ENCODE measurements at places on chromosomes 4 and X. TPM values are rescaled to one million over a fixed set of nuclear protein-coding genes. Genes with fewer than 3 reads are reported as not detected.
A peak's percentile ranks its signal among the peaks of the same experiment; 100 is the strongest.

TLR8 gene
- 3.2 TPM for total RNA-seq

CSTF2 gene
- 11.8 TPM for total RNA-seq

DNA sequence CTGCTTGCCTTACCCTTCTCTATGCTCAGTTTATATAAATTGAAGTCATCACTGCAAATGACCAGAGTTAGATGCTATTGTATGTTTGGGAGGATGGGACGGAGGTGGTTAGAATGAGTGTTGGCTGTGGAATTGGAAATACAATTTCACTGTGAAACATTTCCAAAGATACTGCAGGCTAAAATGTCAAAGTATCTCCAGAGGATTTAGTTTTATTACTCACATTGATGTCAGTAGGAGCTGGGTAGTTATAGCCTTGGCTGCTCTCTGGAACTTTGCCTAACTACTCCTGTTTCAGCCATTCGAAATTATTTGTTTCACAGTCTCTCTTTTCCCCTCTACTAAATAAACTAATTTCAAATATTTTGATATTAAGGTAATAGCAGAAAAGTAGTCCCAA is 92.6 kb upstream of the PPP3CA start:
- no peaks in the 10 kb centered on the region for H3K4me1 ChIP-seq
- no peak for DNase-seq
- no peak overlapping the region for H3K27ac ChIP-seq
- H3K36me3 ChIP-seq: no peaks in the 10 kb centered on the region

GRCh38 chrX:8815460-8816065 is 14.4 kb upstream of the FAM9A start:
- no peak for DNase-seq
- no peaks in the 10 kb centered on the region for H3K4me1 ChIP-seq
- no peaks in the 10 kb centered on the region for H3K36me3 ChIP-seq

DNA sequence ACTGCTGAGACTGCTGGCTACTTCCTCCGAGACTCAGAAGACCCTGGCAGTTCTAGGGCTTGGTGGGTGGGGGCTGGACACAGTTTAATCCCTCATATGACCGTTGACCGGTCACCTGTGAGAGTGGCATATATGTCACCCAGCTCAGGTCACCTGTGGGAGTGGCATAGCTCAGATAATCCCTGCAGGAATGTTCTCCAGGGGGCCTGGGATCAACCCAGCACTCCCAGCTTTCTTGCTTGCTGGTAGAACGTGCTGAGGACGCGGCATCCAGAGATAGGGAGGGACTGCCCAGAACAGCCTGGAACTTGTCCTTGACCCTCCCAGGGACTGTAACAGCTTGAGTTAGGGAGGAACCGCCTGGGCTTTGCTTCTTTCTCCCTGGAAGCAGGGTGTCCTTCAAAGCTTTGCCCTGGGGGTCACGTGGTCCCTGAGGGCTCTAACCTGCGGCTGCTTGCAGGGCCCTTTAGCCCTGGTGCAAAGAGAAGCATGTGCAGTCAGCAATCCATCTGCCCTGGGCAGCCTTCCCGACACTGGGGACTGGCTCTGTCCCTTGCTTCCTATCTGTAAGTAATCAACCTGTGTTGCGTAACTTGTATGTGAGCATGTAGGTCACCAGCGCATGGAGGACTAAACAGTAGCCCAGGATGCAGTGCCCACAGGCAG is 55.3 kb downstream of the ZFYVE28 start:
- H3K36me3 ChIP-seq: no peaks in the 10 kb centered on the region
- DNase-seq: peak; percentile 63
- H3K27me3 ChIP-seq: no peaks in the 10 kb centered on the region
- H3K4me1 ChIP-seq: peaks cover 16% of the 10 kb centered on the region
- H3K27ac ChIP-seq: peak overlapping the region; percentile 74

DNA sequence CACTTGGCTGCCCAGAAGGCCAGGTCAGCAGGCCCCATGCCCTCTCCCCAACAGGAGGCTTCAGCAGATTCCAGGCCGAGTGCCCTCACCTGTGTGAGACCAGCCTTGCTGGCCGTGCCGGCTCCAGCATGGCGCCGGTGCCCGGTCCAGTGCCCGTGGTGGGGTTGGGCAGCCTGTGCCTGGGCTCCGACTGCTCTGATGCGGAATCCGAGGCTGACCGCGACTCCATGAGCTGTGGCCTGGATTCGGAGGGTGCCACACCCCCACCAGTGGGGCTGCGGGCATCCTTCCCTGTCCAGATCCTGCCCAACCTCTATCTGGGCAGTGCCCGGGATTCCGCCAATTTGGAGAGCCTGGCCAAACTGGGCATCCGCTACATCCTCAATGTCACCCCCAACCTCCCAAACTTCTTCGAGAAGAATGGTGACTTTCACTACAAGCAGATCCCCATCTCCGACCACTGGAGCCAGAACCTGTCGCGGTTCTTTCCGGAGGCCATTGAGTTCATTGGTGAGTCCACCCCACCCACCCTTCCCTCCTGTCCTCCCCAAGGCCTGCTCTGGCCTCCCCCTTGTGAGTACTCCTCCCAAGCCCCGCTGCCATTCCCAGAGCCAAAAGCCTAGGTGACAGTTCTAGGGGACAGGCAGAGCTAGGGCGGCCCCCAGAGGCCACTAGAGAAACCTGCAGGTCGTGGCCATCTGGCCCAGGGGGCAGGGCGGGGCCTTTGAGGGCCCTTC is 2.3 kb downstream of the DUSP9 start:
- H3K27me3 ChIP-seq: no peaks in the 10 kb centered on the region
- no peak overlapping the region for H3K4me3 ChIP-seq
- H3K27ac ChIP-seq: no peak overlapping the region
- no peaks in the 10 kb centered on the region for H3K4me1 ChIP-seq

- H3K4me3 ChIP-seq: no peak overlapping the region
- no peaks in the 10 kb centered on the region for H3K27me3 ChIP-seq
- no peaks in the 10 kb centered on the region for H3K4me1 ChIP-seq
- no peak for DNase-seq
- H3K27ac ChIP-seq: no peak overlapping the region
These were observed 71.0 kb downstream of the PJA1 start for GRCh38 chrX:69093960-69094871.

DNA sequence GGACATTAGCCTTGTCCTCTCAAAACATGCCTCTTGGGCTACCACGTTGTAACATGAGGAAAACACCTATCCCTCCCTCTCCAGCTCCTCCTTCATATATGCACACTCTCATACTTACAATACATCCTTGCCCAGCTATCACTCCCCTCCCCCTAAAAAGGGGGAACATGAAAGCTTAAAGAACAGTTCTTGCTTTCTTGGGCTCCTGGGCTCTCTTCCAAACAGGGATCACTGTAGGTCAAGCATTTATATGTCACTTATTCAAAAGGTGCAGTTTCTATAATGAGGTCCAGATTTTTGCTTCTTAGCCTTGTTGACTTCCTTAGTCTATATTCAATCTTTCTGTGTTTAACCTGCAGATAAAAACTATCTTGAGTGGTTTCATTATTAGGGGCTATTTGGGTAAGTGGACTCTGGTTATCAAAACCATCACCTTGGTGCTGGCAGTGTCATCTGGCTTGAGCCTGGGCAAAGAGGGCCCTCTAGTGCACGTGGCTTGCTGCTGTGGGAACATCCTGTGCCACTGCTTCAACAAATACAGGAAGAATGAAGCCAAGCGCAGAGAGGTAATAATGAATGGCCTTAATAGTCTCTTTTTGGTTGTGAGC is 119.4 kb downstream of the AKAP4 start:
- H3K4me1 ChIP-seq: peaks cover 3% of the 10 kb centered on the region
- peaks cover 3% of the 10 kb centered on the region for H3K36me3 ChIP-seq
- no peak for DNase-seq

GRCh38 chr4:75714704-75715103 is 9.7 kb upstream of the USO1 start:
- H3K4me3 ChIP-seq: no peak overlapping the region
- no peak for DNase-seq
- H3K27me3 ChIP-seq: no peaks in the 10 kb centered on the region
- H3K27ac ChIP-seq: no peak overlapping the region
- peaks cover 5% of the 10 kb centered on the region for H3K36me3 ChIP-seq

DNA sequence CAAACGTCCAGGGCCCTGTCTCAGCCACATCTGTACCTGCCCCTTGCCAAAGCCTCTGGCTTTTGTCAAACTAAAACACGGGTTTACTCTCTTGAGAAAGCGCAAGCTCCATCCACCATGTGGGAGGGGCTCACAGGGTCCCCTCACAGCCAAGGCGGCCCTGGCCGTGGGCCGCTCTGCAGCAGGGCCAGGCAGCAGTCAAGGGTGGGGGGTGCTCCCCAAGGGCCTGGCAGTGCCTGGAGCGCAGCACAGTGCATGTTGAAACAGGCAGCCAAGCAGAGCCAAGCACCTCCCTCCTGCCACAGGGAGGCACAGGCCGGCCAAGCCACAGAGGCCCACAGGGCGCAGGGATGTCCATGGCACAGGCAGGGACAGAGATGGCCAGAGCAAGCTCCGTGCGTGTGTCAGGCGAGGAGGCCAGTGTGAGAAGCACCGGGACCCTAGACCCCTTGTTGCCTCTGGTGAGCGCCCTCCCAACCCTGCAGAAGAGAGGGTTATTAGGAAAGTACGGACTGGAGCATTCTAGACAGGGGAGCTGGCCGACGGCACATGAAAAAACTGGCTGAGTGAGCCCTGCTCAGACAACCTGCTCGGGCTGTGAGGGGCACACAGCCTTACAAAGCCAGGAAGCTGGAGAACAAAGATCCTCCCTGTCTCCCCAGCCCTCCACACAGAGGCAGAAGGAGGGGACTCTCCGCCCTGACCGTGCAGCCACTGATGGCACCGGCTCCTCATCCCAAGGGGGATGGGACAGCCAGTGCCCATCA is 39.0 kb downstream of the FAM53A start:
- H3K4me1 ChIP-seq: no peaks in the 10 kb centered on the region
- H3K27me3 ChIP-seq: no peaks in the 10 kb centered on the region
- H3K36me3 ChIP-seq: no peaks in the 10 kb centered on the region
- DNase-seq: no peak

GRCh38 chr4:80897537-80898303 is 132.8 kb upstream of the BMP3 start:
- H3K36me3 ChIP-seq: no peaks in the 10 kb centered on the region
- no peaks in the 10 kb centered on the region for H3K27me3 ChIP-seq
- no peak overlapping the region for H3K4me3 ChIP-seq
- H3K27ac ChIP-seq: no peak overlapping the region
- no peaks in the 10 kb centered on the region for H3K4me1 ChIP-seq
- DNase-seq: no peak

DNA sequence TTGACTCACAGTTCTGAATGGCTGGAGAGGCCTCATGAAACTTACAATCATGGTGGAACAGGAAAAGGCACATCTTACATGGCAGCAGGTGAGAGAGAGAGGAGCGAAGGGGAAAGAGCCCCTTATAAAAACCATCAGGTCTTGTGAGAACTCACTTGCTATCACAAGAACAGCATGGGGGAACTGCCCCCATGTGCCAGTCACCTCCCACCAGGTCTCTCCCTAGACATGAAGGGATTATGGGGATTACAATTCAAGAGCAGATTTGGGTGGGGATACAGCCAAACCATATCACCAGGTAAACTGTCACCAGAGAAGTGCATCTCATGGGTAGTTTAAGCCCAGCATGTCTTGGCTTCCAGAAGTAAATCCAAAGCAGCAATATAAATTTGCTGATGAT is 7.5 kb upstream of the SMARCA5 start:
- no peak for DNase-seq
- H3K4me3 ChIP-seq: no peak overlapping the region
- H3K36me3 ChIP-seq: no peaks in the 10 kb centered on the region
- no peaks in the 10 kb centered on the region for H3K27me3 ChIP-seq
- H3K27ac ChIP-seq: no peak overlapping the region

DNA sequence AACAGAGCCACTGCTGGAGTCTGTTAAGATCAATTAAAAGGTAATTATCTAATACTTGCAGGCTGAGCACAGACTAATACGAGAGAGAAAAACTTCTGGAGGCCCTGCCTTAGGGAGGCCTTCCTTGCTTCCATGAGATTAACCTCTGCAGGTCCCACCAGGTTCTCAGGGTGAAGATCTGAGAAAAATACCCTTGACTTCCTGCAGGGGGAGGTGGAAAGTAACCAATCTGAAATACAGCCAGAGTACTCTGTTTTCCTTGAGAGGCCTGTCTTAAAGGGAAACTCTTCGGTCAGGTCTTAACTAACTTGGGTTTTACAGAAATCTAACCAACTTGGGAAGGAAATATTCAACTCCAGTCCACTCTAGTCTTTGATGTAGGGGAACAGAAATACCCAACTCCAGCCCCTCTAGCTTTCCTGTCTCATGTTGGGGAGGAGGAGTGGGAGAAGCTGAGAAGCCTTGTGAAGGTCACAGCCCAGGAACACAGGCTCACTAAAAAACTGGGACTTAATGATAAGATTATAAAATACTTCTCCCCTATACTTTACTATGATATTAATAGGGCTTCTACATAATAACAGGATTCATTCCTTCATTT is 77.1 kb downstream of the TBCK start:
- no peak overlapping the region for H3K4me3 ChIP-seq
- H3K4me1 ChIP-seq: no peaks in the 10 kb centered on the region
- no peaks in the 10 kb centered on the region for H3K27me3 ChIP-seq
- DNase-seq: no peak
- no peak overlapping the region for H3K27ac ChIP-seq
